Ureter (tissue), 1 donor: ENCODE measurements at places on chromosomes 3 and 15. TPM values are rescaled to one million over a fixed set of nuclear protein-coding genes. Genes with fewer than 3 reads are reported as not detected.

DNA sequence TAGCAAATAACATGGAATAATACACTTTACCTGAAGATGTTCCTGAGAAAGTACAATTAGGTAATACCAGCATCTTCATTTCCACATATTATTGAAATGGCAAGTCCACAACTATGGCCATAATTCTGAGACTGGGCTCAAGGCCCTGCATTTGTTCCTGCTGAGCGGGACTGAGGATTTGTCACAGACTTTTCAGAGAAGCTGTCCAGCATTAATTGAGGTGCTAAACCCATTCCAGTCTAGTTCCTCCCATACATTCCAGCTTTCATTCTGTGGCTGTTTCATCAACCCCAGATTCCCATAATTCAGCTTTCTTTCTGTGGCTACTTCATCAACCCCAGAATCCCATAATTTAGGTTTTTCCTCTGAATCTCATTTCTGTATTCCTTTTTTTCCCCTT, 293.4 kb upstream of the GBE1 start:
- DNase-seq = no peak

DNA sequence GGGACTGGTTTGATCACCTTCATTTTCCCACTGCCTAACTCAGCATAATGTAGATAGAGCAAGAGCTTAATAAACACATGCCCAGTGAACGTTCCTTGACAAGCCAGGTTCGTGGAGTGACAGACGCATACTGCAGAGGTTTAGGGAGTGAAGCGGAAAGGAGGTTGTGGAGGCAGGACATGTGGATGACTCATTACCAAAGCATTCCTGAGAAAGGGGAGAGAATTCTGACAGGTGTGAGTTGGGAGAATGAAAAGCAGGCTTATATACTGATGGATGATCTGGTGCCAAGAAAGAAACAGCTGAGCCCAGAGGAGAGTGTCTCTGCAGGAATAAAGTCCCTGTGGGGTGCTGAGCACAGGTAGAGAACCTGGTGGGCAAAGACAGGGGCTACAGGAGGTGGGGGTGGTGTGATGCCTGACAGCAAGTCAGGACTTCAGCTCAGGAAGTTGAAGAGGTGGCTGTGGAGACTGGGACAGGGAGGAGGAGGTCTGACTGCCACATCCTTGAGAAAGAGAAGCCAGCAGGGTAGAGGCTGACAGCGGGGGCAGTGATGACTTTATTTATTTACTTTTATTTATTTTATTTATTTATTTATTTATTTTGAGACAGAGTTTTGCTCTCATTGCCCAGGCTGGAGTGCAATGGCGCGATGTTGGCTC, 2.4 kb upstream of the RPL29 start:
- DNase-seq = no peak

DNA sequence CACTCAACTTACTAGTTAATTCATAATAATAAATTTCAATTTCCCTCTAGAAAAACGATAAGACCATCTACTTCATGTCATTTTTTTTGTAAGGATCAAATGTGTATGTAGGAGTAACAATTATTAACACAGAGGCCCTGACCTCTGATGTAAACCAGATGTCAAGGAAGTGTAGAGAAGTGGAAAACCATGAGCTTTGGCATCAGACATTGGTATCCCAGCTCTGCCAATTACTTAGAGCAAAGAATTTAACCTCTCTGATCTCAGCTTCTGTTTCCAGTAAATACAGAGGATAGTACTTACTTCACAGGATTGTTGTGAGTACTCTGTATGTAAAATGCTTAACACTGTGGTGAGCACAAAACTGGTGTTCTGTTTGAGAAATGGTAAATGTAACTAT, 17.5 kb downstream of the AQR start:
- DNase-seq = no peak

GRCh38 chr15:98927022-98927421, 80.6 kb downstream of the PGPEP1L start:
- DNase-seq = no peak

- no peak for DNase-seq
Observed at GRCh38 chr3:28295898-28296490, 52.5 kb upstream of the ZCWPW2 start.

- no peak for DNase-seq
Observed at GRCh38 chr3:54859184-54859583, 68.7 kb downstream of the LRTM1 start.

DNA sequence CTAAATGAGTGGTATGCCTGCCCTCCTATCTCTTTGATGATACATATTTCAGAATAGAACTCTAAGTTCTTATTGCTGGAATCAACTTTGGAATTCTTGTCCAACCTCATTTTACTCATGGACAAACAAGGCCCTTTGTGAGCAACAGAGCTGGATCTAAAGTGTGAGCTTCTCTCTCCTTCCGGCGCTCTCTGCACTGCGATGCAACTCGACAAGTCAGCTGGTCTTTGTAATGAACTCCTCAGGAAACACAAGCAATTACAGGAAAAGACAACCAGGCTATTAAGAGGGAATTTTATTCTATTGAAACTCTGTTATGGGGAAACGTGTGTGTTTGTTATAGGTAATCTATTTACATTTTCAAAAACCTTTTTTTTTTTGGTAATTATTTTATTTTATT, 20.3 kb upstream of the NRROS start:
- DNase-seq = no peak

- no peak for DNase-seq
Observed at GRCh38 chr3:160831401-160831800, 75.4 kb downstream of the PPM1L start.

- peak; percentile 12 for DNase-seq
Observed at GRCh38 chr15:98786717-98787116, 138.4 kb downstream of the IGF1R start.

- DNase-seq = no peak
Observed at GRCh38 chr15:63045465-63045840, 2.9 kb downstream of the TPM1 start.

- DNase-seq = no peak
Observed at GRCh38 chr3:180961087-180961486, 28.4 kb downstream of the DNAJC19 start.

DNA sequence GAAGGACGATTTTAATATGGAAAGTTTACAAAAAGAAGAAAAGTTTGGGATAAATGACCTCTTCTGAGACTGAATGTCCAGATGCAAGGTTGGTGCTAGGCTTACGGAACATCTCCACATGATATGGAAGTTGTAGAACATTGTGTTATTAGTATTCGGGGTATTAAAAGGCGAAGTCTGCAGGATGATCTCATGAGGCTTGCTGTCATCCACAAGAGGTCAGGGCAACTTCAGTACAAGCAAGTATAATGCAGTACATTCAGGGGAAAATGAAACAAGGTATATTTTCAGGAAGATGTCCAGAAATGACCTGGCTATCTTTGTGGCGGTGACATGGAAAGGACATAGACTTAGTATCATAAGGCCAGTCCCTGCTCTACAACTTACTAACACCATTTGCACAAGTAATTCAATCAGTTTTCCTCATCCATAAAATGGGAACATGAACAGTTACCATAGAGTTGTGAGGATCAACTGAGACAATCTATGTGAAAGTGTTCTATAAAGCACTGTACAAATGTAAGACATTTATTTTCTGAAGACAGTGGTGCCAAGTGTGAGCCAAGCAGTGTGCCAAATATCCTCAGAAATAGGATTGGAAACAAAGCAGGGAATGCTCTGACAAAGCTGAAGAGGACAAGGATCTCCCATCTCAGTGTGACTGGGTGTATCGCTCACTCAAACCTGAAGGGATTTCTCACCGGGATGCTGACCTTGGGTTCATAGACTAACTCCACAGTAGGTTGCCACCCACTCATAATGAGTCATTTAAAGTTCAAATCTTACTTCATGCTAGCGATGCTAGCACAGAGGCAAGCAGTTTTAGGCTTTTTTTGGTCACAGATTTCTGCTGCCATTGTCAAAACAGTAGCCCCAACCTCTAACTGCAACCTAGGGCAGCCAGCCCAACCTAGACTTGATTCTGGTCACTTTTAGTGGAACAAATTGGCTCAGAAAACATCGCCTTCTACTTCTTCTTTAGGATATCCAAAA, 118.3 kb downstream of the TIGIT start:
- DNase-seq = no peak

GRCh38 chr3:185221203-185221602, 32.6 kb downstream of the EHHADH start:
- DNase-seq = no peak

DNA sequence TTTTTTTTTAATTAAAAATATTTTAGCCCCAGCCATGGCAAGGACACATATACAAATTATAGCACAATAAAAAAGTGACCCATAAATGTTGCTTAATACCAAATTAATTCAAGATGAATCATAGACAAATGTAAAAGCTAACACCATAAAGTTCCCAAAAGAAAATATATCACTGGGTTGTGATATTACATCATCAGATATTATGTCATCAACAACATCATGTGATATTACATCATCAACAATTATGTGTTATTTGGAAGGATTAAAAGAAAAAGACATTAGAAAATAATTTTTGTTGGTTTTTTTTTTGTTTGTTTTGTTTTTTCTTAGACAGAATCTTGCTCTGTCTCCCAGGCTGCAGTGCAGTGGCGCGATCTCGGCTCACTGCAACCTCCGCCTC, 34.5 kb upstream of the ABHD10 start:
- no peak for DNase-seq

GRCh38 chr15:41557673-41558399, 1.2 kb upstream of the TYRO3 start:
- DNase-seq = peak; percentile 56

The UROC1 gene
- total RNA-seq = not detected
